Activated CD4-positive, alpha-beta memory T cell treated with anti-CD3 and anti-CD28 coated beads for 36 hours (primary cell): ENCODE measurements at places on chromosomes 11 and 22.

- no peak overlapping the region for H3K27ac ChIP-seq
- H3K4me3 ChIP-seq: no peak overlapping the region
- no peaks in the 10 kb centered on the region for H3K27me3 ChIP-seq
- no peak for DNase-seq
These were observed 393.1 kb downstream of the ETS1 start for GRCh38 chr11:128194216-128194615.

DNA sequence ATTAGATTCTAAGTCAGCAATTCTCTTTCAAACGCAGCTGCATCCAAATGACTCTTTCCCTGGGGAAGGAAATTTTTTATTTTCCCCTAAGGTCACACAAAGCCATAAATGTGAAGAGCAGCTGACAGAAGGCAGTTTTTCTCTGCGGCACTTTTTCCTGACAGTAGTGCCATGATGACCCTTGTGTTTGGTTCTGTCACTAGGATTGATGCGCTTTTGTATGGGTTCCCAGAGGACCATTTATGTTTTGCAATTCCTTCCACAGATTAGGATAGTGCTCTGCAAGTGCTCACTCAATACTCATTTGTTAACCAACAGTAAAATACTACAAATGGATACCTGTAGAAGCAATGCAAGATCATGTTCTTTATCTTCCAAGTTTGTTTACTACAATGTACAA, 359.6 kb upstream of the CTSC start:
- no peak overlapping the region for H3K4me3 ChIP-seq
- peaks cover 1% of the 10 kb centered on the region for H3K27me3 ChIP-seq
- H3K36me3 ChIP-seq: no peaks in the 10 kb centered on the region
- H3K27ac ChIP-seq: no peak overlapping the region
- no peak for DNase-seq

- DNase-seq: no peak
These were observed 37.1 kb upstream of the NNMT start for GRCh38 chr11:114259124-114259526.

GRCh38 chr22:48574776-48575617, 1252.7 kb downstream of the BRD1 start:
- H3K36me3 ChIP-seq: peaks cover 7% of the 10 kb centered on the region
- peaks cover 2% of the 10 kb centered on the region for H3K4me1 ChIP-seq
- no peak overlapping the region for H3K4me3 ChIP-seq
- no peak overlapping the region for H3K27ac ChIP-seq
- DNase-seq: peak; percentile 40

DNA sequence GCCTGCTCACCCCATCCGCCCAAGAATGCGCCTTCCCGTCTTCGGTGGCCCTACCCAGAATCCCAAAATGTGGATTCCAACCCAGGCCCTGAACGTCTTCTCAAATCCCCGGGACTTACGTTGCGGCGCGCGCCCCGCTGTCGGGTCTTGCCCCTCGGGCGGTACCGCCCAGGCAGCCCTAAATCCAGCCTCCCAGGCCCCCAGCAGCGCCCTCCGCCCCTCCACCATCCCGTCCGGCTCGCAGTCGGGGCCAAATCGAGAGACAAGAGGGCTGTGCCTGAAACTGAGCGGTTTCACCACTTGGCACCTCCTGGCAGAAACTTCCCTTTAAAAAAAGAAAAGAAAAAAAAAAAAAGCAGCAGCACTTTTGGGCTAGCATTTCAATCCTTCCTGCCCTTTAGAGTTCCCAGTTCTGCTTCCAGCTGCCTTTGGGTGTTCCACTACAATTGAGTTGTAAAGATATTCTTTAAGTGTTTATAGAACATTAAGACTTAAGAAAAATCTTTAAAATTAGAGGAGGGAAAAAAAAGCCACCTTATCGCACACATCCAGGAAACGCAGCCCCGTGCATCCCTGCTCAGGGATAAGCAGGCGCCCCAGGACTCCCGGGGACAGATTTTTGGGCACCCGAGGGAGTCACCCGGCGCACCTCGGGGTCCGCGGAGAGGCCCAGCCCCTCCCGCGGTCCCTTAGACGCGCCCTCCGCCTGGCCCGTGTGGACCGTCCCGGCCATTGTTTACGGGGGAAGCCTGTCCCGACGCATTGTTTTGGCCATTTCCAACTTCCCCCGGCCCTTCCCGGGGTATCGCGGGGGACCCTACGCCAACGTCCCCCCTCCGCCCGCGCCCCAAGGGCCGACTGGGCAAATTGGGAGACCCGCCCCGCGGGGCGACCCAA, 57.6 kb downstream of the KCNJ4 start:
- DNase-seq: peak; percentile 27
- no peaks in the 10 kb centered on the region for H3K36me3 ChIP-seq
- H3K27me3 ChIP-seq: peaks cover 2% of the 10 kb centered on the region

DNA sequence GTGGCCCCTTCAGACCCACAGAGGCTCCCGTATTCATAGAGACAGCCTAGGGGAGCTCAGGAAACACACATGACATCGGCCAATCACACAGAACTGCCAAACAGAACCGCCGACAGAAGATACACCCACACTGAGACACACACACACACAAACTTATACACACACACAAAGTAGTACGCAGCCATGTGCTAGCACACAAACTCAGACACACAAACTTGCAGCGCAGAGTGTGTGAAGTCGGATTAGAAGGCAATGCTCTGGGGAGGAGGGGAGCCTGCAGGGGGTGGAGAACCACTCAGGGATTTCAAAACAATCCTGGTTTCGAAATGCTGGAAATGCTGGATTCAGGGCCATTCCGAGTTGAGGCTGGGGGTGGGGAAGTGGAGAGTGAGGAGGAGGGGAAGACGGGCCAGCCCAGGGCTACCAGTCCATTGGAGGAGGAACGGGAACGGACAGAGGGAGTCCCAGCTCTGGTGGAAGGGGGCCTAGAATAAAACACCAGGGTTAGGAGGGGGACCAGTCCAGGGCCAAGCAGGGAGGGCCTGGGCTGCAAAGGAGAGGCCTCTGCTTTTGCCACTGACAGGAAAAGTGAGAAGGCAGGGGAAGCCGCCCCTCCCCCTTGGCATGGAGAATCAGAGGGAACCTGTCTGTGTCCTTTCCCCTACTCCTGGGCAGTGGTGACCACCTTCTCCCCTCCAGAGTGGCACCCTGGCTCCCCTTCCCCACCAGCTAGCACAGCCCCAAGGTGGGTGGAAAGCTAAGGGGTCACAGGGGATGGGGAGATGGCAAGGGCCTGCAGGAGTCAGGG, 4.4 kb downstream of the BCL9L start:
- H3K4me1 ChIP-seq: peaks cover 70% of the 10 kb centered on the region
- peak overlapping the region; percentile 100 for H3K27ac ChIP-seq
- peaks cover 7% of the 10 kb centered on the region for H3K36me3 ChIP-seq
- DNase-seq: no peak

GRCh38 chr11:96197103-96197502, 145.9 kb downstream of the MAML2 start:
- no peak for DNase-seq
- peaks cover 85% of the 10 kb centered on the region for H3K4me1 ChIP-seq
- H3K27me3 ChIP-seq: no peaks in the 10 kb centered on the region
- peak overlapping the region; percentile 94 for H3K27ac ChIP-seq
- no peak overlapping the region for H3K4me3 ChIP-seq

DNA sequence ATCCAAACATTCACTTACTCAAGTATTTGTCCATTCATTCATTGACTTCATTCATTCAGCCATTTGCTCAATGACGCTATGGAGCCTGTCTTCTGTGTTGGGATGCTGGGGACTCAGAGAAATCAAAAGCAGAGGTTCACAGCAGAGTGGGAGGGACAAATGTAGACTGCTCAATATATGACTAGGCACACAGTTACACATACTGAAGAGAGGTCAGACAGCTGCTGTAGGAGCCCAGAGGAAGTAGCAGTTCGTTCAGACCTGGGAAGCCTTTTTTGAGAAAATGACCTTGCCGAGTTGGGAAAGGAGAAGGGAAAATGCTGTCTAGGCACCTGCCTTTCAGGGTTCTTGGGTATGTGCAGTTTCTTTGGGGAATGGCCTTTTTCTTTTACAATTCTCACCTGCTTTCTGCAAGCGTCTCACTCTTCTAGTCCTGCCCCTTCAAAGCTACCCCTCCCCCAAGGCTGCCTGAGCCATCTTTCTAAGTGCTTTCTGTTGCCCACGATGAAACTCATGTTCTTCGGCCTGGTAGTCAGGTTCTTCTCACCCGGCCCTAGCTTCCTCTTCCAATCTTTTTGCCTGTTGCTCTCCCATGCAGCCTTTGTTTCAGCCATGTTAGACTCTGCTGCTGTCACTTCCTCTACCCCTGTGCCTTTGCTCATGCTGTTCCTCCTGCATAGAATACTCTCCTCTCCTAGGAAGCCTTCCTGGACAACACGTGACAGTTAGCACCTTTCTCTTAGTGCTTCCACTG, 4.2 kb upstream of the UVRAG start:
- H3K27ac ChIP-seq: no peak overlapping the region
- H3K4me1 ChIP-seq: peaks cover 8% of the 10 kb centered on the region
- no peaks in the 10 kb centered on the region for H3K27me3 ChIP-seq
- H3K4me3 ChIP-seq: no peak overlapping the region
- DNase-seq: no peak

- H3K4me1 ChIP-seq: no peaks in the 10 kb centered on the region
- H3K36me3 ChIP-seq: no peaks in the 10 kb centered on the region
- no peak overlapping the region for H3K27ac ChIP-seq
- no peak overlapping the region for H3K4me3 ChIP-seq
- DNase-seq: no peak
- no peaks in the 10 kb centered on the region for H3K27me3 ChIP-seq
These were observed 21.2 kb upstream of the BLID start for GRCh38 chr11:122137078-122137793.

DNA sequence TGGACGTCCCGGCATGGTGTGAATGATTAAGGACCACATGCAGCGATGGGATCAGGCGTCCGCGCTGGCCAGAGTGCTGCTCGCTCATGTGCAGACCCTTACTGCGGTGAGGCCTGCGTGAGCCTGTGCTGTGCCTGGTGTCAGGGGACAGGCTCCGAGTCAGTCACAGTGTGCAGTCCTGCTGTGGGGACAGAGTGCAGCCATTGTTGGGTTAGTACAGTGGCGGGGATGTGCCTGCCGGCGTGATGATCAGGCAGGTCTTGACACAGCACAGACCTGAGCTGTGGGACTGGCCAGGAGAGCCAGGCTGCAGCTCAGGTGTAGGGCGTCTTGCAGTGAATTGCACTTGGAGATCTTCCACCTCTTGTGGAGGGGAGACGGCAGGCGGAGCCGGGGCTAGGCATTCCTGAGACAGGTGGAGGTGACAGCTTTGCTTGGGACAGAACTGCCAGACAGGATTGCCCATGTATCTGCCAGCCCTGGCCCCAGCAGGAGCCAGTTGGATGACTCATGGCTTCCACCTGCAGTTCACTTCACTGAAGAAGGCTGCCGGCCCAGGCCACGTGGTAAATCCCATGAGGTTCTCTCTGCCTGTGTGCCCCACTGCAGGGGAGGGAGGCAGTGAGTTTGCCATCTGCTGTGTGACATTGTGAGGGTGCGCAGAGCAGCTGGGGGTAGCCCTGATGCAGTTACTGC, 17.3 kb downstream of the TRMU start:
- DNase-seq: peak; percentile 16
- H3K36me3 ChIP-seq: peaks cover 45% of the 10 kb centered on the region
- no peaks in the 10 kb centered on the region for H3K27me3 ChIP-seq
- no peak overlapping the region for H3K4me3 ChIP-seq
- no peak overlapping the region for H3K27ac ChIP-seq

DNA sequence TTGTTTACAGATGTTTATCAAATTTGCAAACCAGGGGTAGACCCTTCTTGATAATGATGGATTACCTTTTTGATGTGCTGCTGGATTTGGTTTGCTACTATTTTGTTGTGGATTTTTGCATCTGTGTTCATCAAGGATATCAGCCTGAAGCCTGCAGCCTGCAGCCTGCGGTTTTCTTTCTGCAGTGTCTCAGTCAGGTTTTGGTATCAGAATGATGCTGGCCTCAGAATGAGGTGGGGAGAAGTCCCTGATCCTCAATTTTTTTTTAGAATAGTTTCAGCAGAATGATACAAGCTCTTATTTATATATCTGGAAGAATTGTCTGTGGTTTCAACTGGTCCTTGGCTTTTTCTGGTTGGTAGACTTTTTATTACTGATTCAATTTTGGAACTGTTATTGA, 19.7 kb upstream of the RAB38 start:
- peaks cover 23% of the 10 kb centered on the region for H3K36me3 ChIP-seq
- no peak overlapping the region for H3K4me3 ChIP-seq
- peaks cover 19% of the 10 kb centered on the region for H3K27me3 ChIP-seq
- no peak overlapping the region for H3K27ac ChIP-seq
- no peaks in the 10 kb centered on the region for H3K4me1 ChIP-seq

DNA sequence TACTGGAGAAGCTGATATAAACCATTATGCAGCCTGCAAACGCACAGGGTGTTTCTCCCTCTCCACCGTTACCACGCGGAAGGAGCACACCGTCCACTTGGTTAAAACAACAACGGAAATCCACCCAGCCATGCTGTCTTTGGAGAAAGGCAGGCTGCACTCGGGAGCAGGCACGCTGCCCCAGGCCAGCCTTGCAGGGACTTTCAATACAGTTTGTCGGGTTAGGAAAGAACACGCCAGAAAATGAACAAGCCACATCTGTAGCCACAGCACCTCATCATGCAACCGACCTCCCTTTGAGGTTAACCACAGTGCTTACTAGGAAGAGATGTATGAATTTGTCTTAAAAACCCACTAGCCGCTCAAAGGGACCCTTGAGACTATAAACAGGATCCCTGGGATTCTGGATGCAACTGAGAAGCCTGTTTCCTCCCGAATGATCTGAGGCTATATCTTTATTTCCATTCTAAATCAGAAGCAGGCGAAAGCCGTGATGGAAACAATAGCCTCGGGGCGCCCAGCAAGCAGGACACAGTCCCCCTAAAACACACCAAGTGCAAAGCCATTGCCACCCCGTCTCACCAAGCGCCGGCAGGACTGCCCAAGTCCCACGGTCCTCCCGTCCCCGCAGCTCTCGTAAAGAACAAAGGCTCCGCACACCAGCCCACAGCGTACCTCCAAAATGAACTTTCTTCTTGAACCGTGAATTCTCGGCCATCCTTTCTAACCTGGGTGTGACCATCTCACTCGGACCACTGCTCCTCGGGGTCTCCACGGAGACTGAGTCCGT, 318.9 kb downstream of the CTTN start:
- H3K4me3 ChIP-seq: no peak overlapping the region
- H3K27me3 ChIP-seq: peaks cover 11% of the 10 kb centered on the region
- DNase-seq: no peak
- no peaks in the 10 kb centered on the region for H3K4me1 ChIP-seq
- H3K36me3 ChIP-seq: no peaks in the 10 kb centered on the region

GRCh38 chr11:95570845-95571244, 218.7 kb downstream of the FAM76B start:
- peaks cover 11% of the 10 kb centered on the region for H3K36me3 ChIP-seq
- no peak for DNase-seq
- H3K4me3 ChIP-seq: no peak overlapping the region
- no peaks in the 10 kb centered on the region for H3K27me3 ChIP-seq
- H3K27ac ChIP-seq: no peak overlapping the region

- no peaks in the 10 kb centered on the region for H3K36me3 ChIP-seq
- H3K27ac ChIP-seq: no peak within 1 kb of the TSS
These were observed at the start of gene CDC42EP2 for GRCh38 chr11:65314501-65315203. CDC42EP2 (plus strand) TSS chr11:65314866; CDS start chr11:65320899, 6,033 bp downstream.

- no peak overlapping the region for H3K4me3 ChIP-seq
- no peak for DNase-seq
- H3K27me3 ChIP-seq: no peaks in the 10 kb centered on the region
- H3K36me3 ChIP-seq: peaks cover 49% of the 10 kb centered on the region
- no peak overlapping the region for H3K27ac ChIP-seq
These were observed 60.9 kb downstream of the PDHX start for GRCh38 chr11:34977089-34977912.
